ELR (cell line): ENCODE measurements at places on chromosomes 2 and 18.

- DNase-seq: peak; percentile 19
Observed at GRCh38 chr2:233707940-233708644, 4.6 kb upstream of the UGT1A5 start.

GRCh38 chr2:26769089-26769761, 5.1 kb downstream of the SLC35F6 start:
- peak; percentile 62 for DNase-seq

DNA sequence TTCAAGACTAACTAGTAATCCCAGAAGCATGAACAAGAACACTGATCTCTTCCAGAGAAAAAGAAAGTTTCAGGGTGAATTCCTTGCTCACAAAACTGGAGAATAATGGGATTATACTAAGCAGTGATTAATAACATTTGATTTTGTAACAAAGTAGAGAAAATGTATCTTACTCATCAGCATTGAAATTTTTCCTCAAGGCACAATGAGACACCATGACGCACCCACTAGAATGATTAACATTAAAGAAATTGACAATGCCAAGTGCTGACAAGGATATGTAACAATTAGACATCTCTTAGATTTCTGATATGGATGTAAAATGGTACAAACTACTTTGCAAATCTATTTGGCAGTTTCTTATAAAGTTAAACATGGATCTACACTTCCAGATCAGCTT, 101.1 kb upstream of the EPHA4 start:
- DNase-seq: peak; percentile 35

GRCh38 chr18:22667616-22668422, 250.1 kb upstream of the CTAGE1 start:
- peak; percentile 92 for DNase-seq

- peak; percentile 82 for DNase-seq
Observed at GRCh38 chr2:229980431-229981184, 58.3 kb downstream of the FBXO36 start.

DNA sequence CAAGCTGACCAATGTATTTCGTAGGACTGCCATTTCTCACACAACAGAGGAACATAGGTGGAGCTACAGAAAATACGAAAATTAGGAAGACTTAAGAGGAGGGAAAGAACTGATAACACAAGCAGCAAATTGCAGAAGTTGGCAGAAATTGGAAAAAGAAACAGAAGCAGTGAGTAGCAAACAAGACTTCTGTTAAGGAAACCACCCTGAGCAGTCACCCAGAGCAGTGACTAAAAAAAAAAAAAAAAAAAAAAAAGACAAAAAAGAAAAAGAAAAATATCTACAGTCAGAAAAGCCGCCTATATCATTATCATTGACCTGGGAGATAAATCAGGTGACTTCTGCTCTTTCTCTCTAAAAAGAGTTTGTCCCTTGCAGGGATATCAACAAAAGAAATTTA, 21.4 kb downstream of the STK17B start:
- no peak for DNase-seq

GRCh38 chr2:207630491-207630890, 5.3 kb upstream of the METTL21A start:
- no peak for DNase-seq

GRCh38 chr2:217742841-217743240, 260.0 kb downstream of the TNS1 start:
- DNase-seq: no peak

- DNase-seq: peak; percentile 88
Observed at GRCh38 chr2:175004980-175005732, at the start of gene CHN1. TSS of gene CHN1 (minus strand) at chr2:175005381. CDS start at chr2:175004912, 469 bp downstream.

- peak; percentile 33 for DNase-seq
Observed at GRCh38 chr18:24868760-24869237, 408.4 kb downstream of the HRH4 start.

DNA sequence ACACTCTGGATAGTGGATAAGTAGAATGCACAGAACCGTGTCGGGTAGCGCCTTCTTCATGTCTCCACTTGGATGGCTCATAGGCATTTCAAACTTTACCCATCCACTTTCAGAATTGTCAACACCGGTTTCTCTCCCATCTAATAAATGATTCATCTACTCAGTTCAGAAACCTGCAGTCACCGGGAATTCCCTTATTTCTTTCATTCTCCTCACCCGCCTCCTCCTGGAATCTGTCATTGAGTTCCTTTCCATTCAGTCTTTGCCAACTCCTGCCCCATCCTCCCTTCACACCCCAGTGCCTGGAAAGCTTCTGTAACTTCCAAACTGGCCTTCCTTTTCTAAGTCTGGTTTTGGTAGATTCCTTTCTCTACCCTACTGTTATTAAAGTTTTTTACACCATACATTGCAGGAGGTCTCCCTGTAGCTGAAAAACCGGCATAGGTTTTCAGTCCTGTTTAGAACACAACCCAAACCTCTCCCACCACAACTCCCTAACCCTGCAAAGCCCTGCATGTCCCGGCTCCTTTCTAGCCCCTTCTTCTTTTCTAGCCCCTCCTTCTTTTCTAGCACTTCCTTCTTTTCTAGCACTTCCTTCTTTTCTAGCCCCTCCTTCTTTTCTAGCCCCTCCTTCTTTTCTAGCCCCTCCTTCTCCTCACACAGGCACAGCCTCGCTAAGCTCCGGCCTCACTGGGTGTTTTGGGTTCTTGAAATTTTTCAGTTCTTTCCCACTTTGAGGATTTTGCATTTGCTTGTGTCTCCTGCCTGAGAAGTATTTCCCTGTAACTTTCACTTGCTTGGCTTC, 133.9 kb upstream of the KLHL14 start:
- no peak for DNase-seq

DNA sequence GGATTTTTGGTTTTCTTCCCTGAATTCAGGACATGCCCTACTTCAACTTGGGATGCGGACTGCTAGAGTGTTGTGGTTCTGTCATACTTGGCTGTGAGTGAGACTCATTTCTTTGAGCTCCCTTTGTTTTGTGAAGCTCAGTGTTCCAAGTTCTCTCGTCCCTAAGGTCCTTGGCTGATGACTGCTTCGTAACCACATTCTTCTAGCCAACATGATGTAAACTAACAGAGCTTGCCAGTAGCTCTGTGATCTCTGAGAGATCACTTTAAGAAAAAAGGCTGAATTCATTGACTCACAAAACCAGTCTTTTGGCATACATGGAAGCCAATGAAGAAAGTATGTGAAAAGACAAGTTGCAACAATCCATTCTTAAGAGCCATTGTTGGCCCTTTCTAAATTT, 96.9 kb upstream of the MSTN start:
- no peak for DNase-seq

- peak; percentile 30 for DNase-seq
Observed at GRCh38 chr2:230541934-230542380, 126.0 kb downstream of the SP100 start.

DNA sequence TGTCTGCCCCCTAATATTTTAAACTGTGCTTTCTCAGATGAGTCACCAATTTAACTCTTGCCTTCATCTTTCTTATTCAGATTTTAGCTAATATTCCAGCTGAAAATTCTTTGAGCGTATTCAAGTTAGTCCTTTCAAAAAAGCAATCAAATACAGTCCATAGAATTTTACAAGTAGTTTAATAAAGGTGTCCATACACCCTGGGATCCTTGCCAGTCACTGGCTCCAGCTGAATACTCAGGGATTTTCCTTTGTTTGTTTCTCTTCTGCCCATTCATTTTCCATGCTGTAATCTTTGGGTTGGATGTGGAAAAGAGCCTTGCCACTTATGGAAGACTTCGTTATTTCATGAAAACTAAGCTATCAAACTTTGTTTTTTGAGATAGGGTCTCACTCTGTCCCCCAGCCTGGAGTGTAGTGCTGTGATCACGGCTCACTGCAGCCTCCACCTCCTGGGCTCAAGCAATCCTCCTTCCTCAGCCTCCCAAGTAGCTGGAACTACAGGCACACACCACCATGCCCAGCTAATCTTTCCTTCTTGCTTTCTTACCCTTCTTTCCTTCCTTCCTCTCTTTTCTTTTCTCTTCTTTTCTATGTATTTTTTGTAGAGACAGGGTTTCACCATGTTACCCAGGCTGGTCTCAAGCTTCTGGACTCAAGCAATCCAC, 34.0 kb downstream of the VSNL1 start:
- no peak for DNase-seq

GRCh38 chr2:172102391-172103359, at the start of gene DLX2:
TSS of gene DLX2 (minus strand) at chr2:172102900. CDS start at chr2:172102538, 362 bp downstream.
- DNase-seq: peak; percentile 97

DNA sequence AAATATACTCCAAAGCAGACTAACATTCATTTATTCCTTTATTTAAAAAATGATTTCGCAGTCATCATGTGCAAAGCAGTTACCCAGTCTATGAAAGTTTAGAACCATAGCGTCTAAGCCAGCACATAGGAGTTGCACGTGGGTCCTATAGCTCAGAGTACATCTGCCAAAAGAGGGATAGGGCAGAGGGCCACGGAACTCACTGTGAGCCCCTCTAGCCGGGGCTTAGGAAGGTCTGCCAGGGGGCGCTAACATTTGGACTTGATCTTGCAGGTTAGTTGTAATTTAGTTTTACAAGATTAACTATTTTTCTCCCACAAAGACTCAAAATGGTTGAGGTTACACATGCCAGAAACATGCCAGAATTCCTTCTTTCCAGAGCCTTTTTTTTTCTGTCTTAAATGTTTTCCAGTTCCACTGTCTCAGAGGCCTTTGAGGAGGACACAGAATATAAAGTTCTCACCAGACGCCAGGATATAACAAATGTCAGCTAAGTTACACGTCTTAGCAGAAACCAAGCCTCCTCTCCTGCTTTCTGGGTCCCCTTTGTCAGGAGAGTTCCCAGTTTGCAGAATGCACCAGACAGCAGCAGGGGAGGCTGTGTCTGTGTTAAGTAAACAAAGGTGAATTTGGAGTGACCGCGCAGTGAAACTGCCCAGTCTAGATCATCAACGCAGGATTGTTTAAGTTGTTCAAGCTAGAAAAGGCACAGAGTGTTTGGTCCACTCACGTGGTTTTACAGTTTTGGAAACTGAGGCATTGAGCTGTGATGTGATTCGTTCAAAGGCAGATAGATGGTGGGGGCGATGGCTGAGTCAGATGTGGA, 292.0 kb downstream of the PRKCE start:
- DNase-seq: no peak

GRCh38 chr2:121030523-121030922, 254.5 kb downstream of the TFCP2L1 start:
- DNase-seq: no peak

DNA sequence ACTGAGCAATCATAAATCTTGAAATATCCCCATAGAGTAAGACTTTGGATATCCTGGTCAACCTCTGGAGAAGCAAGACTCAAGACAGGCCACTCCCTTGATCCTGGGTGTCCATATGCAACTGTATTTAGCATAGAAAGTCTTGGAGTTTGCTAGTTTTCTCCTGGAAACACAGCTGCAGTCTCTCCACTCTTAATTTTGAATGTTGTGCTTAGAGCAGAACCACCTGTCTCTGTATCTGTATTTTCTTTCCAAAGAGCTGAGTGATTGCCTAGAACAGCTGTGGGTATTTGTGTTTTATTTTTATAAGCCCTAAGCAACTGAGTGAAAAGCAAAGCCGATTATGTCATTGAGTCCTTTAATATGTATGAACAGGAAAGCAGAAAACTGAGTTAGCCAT, 64.1 kb upstream of the ADAM23 start:
- no peak for DNase-seq

- peak; percentile 20 for DNase-seq
Observed at GRCh38 chr2:13414897-13415296, 698.2 kb downstream of the TRIB2 start.

GRCh38 chr2:69933839-69934613, 19.1 kb downstream of the MXD1 start:
- DNase-seq: peak; percentile 92

DNA sequence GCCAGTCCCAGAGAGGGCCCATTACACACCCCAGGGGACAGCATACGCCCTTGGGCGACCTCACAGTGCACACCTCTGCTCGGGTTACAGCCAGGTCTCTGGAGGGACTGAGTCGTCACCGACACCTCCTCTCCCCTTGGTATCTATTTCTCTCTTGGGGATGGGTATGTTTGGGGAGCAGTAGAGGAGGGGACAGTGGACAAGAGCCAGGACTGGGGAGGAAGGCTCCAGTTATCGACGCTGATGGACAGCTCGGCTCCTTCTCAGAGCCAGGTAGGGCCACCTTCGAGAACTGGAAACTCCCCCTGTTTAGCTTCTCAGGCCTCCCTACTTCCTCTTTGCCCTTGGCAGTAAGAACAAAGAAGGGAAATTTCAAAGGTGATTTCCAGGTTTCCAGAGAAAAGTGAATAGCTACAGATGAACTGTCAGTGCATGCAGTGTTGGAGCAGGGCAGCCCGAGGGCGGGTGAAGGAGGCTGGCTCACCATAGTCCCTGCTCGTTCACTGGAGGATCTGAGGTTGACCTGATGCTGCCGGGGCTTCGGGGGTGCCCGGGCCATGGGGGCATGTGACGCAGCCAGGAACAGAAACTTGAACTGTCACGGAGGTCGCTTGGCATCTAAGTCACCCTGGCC, 4.4 kb upstream of the SEMA4C start:
- DNase-seq: no peak

DNA sequence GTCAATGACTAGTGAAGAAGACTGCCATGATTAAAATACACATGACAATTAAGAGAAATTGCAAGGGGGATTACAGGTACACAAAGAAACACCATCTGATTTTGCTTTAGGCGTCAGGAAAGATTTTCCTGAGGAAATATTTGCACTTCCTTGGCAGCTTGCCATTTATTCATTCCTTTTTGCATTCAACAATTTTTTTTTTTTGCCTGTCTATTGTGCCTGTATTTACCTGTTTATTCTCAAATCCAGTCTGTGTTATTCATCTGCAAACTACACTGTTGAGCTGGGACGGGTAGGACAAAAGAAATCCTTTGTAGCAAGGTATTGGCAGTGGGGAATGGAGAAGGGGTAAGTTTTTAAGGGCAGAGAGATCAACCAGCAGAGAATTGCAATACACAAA, 31.8 kb downstream of the SMAD2 start:
- no peak for DNase-seq

GRCh38 chr2:46814160-46814961, 101.2 kb downstream of the MCFD2 start:
- DNase-seq: no peak

DNA sequence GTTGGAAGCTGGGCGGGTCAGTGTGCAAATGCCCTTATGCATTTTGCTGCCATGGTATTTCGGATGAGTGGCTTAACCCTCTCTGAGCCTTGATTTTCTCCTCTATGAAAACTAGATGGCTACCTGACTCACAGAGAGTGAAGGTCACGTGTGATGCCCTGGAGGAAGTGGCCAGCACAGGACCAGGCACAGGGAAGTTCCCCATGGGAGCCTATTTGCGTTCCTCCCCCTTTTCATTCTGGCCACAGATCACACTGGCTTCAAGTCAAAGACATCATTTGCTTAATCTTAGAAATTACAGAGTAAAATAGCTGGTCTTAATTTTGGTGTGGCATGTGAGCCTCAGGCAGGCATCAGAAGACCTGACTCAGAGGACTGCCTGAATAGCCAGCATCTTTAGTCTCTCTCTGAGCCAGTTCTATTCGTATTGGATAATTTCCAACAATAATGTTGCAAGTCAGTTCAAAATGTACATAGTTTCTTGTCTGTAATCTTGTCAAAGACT, 57.6 kb upstream of the CD302 start:
- no peak for DNase-seq

DNA sequence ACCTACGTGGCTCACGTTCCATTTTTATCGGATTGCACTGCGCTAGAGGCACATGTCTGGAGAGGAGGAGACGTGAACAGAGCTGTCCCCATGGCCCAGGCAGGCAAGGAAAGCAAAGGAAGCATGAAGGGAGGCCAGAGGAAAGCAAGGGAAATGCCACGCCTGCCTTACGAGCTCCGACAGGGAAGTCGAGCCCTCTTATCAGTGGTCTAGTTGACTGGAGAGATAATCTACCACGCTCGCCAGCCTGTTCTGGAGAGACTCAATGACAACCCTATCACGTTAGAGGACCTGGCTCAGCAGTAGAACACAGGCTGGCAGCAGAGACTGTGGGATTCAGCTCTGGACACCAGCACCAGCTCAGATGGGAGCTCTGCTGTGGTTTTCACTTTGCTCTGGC, 202.6 kb upstream of the ID2 start:
- DNase-seq: no peak
